ENCODE measurements at places on chromosomes 12 and 14.

- DNase-seq: no peak
Measured at GRCh38 chr12:41188058-41188840, at the start of gene PDZRN4. TSS of gene PDZRN4 (plus strand) at chr12:41188320.

DNA sequence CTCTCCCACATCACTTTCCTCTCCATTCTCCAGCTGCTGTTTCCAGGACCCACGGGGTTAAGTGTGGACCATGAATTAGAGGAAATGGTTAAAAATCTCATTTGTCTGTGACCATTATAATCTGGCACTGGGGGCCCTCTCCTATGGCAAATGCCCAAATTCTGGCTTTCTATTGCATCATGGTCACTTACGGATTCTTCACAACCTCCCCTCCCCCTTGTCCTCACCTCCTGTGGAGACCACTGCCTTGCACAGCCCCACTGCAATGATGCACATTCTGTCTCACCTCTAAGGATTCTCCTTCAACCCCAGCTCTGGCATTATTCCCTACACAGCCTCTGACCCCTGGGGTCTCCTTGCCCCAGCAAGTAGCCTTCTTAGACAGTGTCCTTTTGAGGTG lies 18.9 kb downstream of the BCAT1 start:
- DNase-seq: no peak

DNA sequence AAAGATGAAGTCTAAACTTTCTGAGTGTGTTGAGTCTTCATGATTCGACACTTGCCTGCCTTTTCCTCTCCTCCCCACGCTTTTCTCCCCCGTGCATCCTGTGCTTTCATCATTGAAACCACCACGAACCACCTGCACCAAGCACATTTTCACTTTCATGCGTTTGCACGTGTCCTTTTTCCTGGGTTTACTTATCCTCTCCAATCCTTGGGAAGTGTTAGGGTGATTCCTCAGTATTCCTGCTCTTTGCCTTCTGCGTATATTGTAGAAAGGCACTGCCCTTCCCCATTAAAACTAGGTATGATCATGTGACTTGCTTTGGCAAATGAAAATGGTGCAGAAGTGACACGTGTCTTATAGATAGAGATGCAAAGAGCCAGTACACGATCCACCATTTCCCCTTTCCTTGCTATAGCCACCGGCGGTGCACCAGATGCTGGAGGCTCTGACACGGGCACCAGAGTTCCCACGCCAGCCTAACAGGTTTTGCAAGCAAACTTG lies 106.6 kb downstream of the BRMS1L start:
- no peak for DNase-seq

DNA sequence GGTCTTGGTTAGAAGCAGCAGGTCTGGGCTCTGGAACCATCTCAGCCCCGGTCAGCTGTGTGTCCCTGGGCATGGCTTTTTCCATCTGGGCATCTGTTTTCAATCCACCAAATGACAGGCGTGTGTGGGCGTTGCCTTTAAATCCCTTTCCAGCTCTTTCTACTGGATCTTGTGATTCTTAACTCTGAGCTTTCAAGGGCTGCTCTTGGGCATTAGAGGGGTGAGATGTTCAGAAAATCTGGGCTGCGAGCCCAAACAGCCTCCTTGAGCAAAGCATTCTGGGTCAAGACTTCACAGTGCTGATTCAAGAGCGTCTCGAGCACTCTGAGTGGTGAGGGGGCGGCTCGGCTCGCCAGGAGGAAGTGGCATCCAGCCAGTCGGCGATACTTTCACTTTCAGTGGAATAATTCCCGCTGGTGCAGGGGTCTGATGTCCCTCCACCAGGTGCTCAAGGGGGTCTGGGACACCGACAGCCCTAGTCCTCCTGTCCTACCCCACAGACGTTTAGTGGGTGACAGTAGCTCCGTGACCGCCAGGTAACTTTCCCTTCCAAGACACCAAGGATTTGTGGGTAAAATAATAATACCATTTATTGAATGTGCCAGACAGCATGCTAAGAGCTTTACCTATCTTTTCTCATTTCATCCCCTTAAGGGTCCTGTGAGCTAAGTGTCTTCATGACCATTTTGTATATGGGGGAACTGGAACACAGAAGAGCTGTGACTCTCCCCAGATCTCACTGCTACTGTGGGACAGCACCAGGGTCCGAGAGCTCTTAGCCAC lies 114.0 kb downstream of the PLXNC1 start:
- DNase-seq: peak; percentile 96

GRCh38 chr12:1632702-1633101 lies 3.7 kb downstream of the WNT5B start:
- DNase-seq: no peak

- no peak for DNase-seq
Measured at GRCh38 chr14:96354246-96354645, 8.9 kb downstream of the ATG2B start.

GRCh38 chr12:124633365-124634362 lies 66.3 kb upstream of the NCOR2 start:
- peak; percentile 21 for DNase-seq

DNA sequence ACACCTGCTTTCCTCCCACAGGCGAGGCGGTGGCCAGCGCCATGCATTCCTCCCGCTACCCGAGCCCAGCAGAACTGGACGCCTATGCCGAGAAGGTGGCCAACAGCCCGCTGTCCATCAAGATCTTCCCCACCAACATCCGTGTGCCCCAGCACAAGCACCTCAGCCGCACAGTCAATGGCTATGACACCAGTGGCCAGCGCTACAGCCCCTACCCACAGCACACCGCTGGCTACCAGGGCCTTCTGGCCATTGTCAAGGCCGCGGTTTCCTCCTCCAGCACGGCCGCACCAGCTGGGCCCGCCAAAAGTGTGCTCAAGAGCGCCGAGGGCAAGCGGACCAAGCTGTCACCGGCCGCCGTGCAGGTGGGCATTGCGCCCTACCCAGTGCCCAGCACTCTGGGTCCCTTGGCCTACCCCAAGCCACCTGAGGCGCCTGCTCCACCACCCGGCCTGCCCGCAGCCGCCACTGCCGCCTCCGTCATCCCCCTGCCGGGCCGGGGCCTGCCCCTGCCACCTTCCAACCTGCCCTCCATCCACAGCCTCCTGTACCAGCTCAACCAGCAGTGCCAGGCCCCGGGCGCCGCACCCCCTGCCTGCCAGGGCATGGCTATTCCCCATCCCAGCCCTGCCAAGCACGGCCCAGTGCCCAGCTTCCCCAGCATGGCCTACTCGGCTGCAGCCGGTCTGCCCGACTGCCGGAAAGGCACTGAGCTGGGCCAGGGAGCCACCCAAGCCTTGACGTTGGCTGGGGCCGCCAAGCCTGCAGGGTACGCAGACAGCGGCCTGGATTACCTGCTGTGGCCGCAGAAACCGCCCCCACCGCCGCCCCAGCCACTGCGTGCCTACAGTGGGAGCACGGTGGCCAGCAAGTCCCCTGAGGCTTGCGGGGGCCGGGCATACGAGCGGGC lies 54.6 kb downstream of the FAM222A start:
- no peak for DNase-seq

GRCh38 chr14:33035416-33036194 lies 96.9 kb downstream of the NPAS3 start:
- DNase-seq: no peak

- DNase-seq: no peak
Measured at GRCh38 chr14:26332966-26333365, 264.9 kb downstream of the NOVA1 start.

DNA sequence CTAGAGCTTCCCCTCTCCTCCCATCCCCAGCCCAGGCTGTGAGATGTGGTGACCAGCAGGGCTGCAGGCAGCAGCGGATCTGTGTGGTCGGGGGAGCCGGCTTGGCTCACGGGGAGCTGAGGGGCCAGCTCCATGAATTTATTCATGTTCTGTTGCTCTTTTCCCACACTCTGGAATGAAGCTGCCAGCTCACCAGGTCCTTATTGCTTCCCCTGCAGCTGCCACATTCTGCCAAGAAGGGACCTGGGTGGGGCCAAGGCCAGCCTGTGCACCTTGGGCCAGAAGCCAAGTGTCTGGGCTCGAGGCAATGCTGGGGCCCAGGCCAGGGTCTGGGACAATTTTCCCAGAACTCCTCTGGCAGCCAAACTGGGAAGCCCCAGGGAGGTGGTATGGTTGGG lies 2.5 kb upstream of the C1QL4 start:
- no peak for DNase-seq
